Fibroblast of lung (primary cell): ENCODE measurements at places on chromosomes 16 and 17. TPM values are rescaled to one million over a fixed set of nuclear protein-coding genes. Genes with fewer than 3 reads are reported as not detected.

The MYH8 gene
- total RNA-seq, result not detected in 2 replicates

DNA sequence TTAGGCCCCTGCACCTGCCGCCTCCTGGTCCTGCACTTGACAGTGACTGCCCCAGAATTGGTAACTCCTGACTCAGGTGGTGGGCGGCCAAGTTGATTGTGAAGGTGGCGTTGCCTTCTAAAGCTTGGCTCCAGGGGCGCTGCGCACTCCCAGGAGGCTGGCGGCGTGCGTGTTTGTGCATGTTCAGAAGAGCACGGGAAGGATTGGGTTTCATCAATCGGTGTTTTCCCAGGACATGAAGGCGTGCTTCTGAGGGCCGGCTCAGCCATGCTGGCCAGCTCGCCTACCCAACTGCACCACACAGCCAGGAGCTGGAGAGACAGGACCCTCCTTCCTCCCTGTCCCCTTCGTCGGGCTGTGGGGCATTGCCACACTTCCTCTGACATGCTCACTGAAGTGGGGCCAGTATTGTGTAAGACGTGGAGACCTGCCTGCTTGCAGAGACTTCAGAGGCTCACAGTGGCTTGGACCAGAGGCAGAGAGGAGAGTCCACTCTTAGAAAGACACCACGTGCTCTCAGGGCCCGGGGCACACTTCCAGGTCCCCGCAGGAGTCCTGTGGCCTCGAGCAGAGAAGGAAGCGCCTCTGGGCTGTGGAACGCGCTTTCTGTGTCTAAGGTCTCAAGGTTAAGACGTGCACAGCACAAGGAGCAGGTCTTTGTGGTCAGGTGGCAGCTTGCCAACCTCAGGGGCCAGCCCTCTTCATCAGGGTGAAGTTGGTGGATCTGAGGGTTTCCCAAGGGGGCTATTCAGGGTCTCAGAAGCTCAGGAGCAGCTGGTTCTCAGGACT lies 2.8 kb downstream of the RAB40C start:
- DNase-seq, result no peak

GRCh38 chr16:4378999-4379690 lies 7.5 kb downstream of the VASN start:
- DNase-seq, result no peak

The TIMP2 gene
- 88.9 and 155 TPM in 2 replicates for total RNA-seq
